Dorsolateral prefrontal cortex (tissue), 122 donors: ENCODE measurements at places on chromosomes 12 and 14.

DNA sequence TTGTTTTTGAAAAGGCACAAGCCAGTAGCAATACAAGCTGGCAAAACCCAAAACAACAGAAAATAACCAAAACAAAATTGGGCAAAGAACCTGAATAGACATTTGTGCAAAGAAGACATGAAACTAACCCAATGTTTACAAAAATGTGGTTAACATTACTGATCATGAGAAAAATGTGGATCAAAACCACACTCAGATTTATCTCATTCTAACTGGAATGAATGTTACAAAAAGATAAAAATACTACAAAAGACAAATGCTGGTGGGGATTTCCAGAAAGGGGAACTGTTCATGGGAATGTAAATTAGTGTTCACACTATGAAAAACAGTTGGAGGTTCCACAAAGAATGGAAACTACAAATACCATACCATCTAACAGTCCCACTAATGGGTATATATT, 26.6 kb downstream of the ASCL4 start:
- DNase-seq = no peak

DNA sequence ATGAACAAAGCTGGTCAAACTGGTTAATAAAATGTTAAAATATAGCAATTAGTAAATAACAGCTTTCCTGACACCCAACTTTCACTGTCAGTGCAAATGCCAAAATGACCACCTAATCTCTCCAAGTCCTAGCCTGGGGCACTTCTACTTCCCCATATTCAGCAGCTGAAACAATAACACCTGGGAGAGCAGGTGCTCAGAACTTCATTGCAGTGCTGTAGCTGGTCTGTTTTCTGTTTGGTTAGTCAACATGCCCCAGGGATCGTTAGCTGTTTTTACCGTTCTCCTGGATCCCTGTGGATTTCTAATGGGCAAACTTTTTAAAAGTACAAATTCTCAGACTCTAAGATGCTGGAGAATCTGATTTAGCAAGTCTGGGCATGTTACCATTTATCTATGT, 759.7 kb downstream of the GALC start:
- no peak for DNase-seq

DNA sequence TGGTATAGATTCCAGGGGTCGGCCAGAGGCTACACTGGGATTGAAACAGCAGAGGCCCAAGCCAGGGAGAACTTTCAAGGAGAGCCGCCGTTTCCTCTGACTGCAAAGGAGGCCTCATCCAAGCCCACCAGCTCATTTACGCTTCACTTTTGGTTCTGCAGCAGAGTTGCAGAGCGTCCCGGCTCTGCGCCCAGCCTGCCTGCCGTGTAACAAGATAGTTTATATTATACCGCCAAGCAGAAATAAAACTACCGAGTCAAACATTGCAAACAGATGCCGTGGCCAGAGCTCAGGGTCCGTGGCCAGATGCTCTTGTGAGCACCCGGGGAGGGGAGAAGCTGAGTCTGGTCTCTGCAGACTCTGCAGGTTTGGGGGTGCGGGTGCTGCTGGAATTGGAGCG, 60.7 kb upstream of the TBX3 start:
- DNase-seq = no peak

DNA sequence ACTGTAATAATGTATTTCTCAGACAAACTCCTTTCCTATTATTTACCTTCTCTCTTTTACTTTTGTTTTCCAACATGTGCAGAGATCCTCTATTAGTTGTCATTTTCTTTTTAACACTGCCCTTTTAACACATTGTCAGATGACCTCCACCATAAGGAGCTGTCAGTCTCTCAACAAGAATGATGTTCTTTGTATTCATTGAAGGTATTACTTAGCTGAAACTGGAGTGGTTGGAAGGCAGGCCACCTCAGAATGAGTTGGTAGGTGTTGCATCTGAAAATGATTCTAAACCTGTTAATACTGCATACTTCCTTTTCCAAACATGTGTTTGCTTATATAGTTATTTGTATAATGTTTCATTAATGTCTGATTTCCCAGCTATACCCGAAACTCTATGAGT, 16.9 kb downstream of the TMEM117 start:
- no peak for DNase-seq

- DNase-seq = no peak
Measured at GRCh38 chr14:59308086-59308485, 119.6 kb downstream of the DAAM1 start.

- no peak for DNase-seq
Measured at GRCh38 chr12:63900922-63901793, 56.7 kb downstream of the SRGAP1 start.

GRCh38 chr12:85007836-85008235, 28.2 kb downstream of the TSPAN19 start:
- no peak for DNase-seq

DNA sequence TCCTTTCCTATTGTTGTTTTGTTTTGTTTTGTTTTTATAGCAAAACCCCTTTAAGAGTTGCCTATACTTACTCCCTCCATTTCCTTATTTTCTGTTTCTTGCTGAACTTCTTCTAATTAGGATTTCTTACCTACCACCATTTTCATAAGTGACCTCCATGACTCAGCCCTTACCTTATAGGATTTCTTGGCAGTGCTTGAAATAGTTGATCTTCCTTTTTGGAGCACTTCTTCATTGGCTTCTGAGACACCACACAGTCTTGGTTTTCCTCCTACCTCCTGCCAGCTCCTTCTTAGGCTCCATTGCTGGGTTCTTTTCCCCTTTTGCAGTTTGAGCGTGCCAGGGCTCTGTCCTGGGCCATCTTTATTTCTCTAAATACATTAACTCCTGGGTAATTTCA, 23.4 kb upstream of the EID3 start:
- no peak for DNase-seq
